ENCODE measurements at places on chromosomes 2 and 18. TPM values are rescaled to one million over a fixed set of nuclear protein-coding genes. Genes with fewer than 3 reads are reported as not detected.
A peak's percentile ranks its signal among the peaks of the same experiment; 100 is the strongest.

DNA sequence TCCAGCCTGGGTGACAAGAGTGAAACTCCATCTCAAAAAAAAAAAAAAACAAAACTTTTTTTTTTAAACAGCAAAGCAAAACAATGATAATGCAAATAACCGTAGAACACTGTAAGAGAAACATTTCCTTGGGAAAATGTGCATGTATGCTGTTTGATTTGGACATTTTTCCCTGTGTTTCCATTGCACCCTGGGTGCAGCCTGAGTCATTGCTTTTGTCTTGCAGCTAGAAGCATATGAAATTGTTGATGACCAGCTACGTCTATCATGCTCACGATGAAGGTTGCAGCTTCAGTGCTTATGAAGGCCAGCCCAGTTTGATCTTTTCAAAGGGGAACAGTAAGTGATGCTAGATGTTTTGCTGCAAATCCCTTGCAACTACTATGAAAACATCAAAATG lies 41.5 kb downstream of the MOGAT1 start:
- no peak overlapping the region for H3K4me3 ChIP-seq
- peaks cover 32% of the 10 kb centered on the region for H3K27me3 ChIP-seq
- H3K4me1 ChIP-seq = peaks cover 7% of the 10 kb centered on the region
- H3K36me3 ChIP-seq = no peaks in the 10 kb centered on the region
- H3K27ac ChIP-seq = no peak overlapping the region

DNA sequence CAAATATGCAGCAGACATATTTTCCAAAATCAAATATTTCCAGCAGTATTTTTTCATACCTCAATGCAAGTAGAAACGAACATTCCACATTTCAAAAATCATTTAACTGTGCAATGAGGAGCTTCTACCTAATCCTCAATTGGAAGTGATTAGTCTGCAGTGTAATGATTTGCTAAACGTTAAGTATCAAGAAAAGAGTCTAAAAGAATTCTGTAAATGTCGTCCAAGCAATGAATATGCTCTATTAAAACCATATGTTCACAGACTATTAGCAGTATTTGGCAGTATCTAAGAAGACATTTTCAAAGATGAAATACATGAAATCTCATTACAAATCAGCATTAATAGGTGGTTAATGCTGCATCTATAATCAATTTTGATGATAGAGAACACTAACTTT lies 15.9 kb downstream of the DYM start:
- no peaks in the 10 kb centered on the region for H3K27me3 ChIP-seq
- no peak overlapping the region for H3K4me3 ChIP-seq
- peaks cover 15% of the 10 kb centered on the region for H3K4me1 ChIP-seq
- no peak for DNase-seq
- peaks cover 25% of the 10 kb centered on the region for H3K36me3 ChIP-seq

DNA sequence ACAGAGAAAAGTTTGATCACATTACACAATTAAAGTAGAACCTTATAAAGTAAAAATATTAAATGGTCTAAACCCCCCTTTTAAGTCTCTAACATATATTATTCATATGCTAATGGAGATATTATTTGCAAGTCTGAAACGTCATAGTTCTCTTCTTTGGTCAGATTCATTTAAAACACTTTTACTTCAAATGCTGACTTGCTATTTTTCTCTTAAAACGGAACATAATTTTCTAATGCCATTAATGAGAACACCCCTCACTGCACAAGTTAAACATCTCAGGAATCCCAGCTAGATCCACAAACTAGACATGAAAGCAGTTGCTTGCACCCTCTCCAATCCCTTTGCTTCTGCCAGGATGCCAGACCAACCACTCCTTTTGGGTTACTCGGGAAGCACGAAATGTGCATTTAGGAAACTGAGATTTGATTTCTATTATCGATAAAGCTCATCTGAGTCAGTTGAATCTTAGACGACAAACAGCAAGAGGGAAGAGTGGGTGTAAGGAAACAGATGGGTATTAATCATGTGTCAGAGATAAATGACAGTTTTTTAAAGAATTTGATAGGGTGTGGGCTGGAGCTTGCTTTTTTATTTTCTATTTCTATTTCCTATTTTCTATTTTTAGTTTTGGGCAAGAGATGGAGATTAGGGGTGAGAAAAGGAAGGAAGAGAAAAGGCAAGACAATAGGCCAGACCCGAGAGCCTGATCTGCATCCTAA lies 1.5 kb downstream of the ADD2 start:
- peaks cover 18% of the 10 kb centered on the region for H3K4me1 ChIP-seq
- H3K27ac ChIP-seq = peak overlapping the region; percentile 80
- peak overlapping the region; percentile 75 for H3K4me3 ChIP-seq
- H3K27me3 ChIP-seq = peaks cover 23% of the 10 kb centered on the region
- DNase-seq = no peak
- no peaks in the 10 kb centered on the region for H3K36me3 ChIP-seq

The TRIM43B gene
- not detected for total RNA-seq

The B3GNT7 gene
- total RNA-seq = not detected

- H3K27ac ChIP-seq = no peak overlapping the region
- H3K4me1 ChIP-seq = no peaks in the 10 kb centered on the region
- H3K4me3 ChIP-seq = no peak overlapping the region
- H3K27me3 ChIP-seq = peaks cover 3% of the 10 kb centered on the region
- DNase-seq = no peak
These were observed 71.0 kb downstream of the PXDN start for GRCh38 chr2:1673160-1673944.

DNA sequence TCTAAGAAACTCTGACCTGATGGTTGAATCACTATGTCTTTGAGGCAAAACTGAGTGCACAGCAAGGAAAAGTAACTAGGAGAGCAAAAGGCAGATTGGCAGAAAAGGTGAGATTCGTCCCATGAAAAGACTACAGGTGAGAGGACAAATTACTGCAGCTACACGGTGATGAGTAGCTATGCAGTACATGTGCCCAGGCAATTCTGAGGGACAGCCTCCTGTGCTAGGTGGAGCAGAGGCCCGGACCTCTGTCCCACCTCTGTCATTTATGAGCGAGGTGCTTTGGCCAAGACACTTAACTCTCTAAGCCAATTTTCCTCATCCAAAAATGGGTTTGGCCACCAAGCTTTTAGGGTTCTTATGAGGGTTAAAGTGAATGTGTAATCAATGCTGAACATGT lies 59.9 kb downstream of the GRB14 start:
- H3K27ac ChIP-seq = no peak overlapping the region
- no peak overlapping the region for H3K4me3 ChIP-seq
- H3K36me3 ChIP-seq = no peaks in the 10 kb centered on the region
- DNase-seq = no peak
- H3K27me3 ChIP-seq = no peaks in the 10 kb centered on the region

- no peak overlapping the region for H3K4me3 ChIP-seq
- no peaks in the 10 kb centered on the region for H3K36me3 ChIP-seq
- H3K4me1 ChIP-seq = no peaks in the 10 kb centered on the region
- H3K27me3 ChIP-seq = peaks cover 2% of the 10 kb centered on the region
- no peak for DNase-seq
- no peak overlapping the region for H3K27ac ChIP-seq
These were observed 136.1 kb downstream of the DCDC2C start for GRCh38 chr2:3839476-3839875.

The PCARE gene
- total RNA-seq = not detected

The TCF7L1 gene
- 0.07 TPM for total RNA-seq

The RAB10 gene
- 103 TPM for total RNA-seq

GRCh38 chr18:42914476-42914875 lies 201.0 kb downstream of the RIT2 start:
- DNase-seq = no peak
- H3K4me3 ChIP-seq = no peak overlapping the region
- no peaks in the 10 kb centered on the region for H3K36me3 ChIP-seq
- H3K4me1 ChIP-seq = no peaks in the 10 kb centered on the region
- no peaks in the 10 kb centered on the region for H3K27me3 ChIP-seq
- no peak overlapping the region for H3K27ac ChIP-seq

GRCh38 chr2:54969295-54969939 lies 80.8 kb downstream of the RTN4 start:
- H3K27me3 ChIP-seq = no peaks in the 10 kb centered on the region
- peaks cover 26% of the 10 kb centered on the region for H3K4me1 ChIP-seq
- H3K36me3 ChIP-seq = peaks cover 32% of the 10 kb centered on the region
- no peak overlapping the region for H3K4me3 ChIP-seq

DNA sequence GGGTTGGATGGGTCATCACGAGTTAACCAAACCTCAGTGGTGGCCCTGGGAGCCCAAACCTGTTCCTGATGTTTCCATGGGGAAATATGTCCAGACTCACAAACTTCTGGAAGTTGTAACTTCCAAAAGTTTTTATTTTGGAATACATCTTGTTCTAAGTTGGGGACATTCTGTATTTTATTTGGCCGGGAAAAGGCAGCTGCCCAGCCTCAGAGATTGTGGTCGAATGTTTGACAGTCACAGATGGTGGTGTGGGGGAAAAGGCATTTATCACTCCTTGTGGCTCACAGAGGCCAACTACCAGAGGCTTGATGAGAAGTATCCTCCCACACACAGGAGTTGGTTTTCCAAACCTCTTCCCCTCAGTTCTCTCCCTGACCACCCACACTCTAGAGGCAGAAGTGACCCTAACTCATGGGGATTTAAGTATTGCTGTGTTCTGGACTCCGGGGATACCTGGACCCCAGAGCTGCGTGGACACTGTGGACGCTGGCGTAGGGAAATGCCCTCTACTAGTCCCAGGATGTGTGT lies 124.7 kb upstream of the PPP1CB start:
- peaks cover 61% of the 10 kb centered on the region for H3K4me1 ChIP-seq
- peaks cover 2% of the 10 kb centered on the region for H3K36me3 ChIP-seq
- peak overlapping the region; percentile 62 for H3K27ac ChIP-seq

- no peak overlapping the region for H3K27ac ChIP-seq
- no peak overlapping the region for H3K4me3 ChIP-seq
- DNase-seq = no peak
- H3K36me3 ChIP-seq = no peaks in the 10 kb centered on the region
- peaks cover 8% of the 10 kb centered on the region for H3K27me3 ChIP-seq
These were observed 193.6 kb upstream of the FANCL start for GRCh38 chr2:58434692-58435091.

The TEKT4 gene
- total RNA-seq = not detected

DNA sequence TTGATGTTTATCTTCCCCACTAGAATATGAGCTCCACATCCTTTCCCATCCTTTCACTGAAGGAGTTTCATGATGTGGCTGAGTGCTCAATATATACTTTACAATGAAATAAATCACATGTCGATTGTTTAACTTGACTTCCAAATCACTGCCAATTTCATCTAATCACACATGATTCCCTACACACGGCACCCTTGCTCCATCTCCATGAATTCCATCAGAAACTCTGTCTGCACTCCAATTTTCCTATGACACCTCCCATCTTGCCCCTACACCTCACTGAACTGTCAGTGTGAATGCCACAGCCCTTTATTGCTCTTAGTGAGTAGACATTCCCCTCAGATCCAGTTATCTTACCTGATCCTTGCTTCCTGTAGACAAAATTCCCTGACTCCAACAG lies 366.0 kb downstream of the CMPK2 start:
- DNase-seq = no peak
- H3K27me3 ChIP-seq = no peaks in the 10 kb centered on the region
- no peak overlapping the region for H3K4me3 ChIP-seq
- H3K36me3 ChIP-seq = no peaks in the 10 kb centered on the region
- no peak overlapping the region for H3K27ac ChIP-seq

DNA sequence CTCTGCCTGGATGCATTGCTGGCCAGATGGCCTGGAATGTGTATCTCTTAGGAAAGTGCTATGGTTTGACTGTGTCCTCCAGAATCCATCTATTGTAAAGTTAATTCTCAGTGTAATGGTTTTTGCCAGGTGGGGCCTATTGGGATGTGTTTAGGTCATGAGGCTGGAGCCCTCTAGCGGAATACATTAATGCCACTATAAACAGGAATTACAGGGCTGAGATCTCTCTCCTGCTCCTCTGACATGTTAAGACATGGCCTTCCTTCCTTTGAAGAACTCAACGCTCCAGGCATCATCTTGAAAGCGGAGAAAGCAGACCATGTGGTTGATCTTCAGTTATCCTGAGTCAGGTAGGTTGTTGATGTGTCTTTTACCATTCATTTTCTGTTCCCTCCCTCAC lies 276.4 kb downstream of the RPIA start:
- H3K27me3 ChIP-seq = no peaks in the 10 kb centered on the region
- no peak for DNase-seq
- no peak overlapping the region for H3K4me3 ChIP-seq
- no peak overlapping the region for H3K27ac ChIP-seq

The FBXO48 gene
- total RNA-seq = 2.0 TPM

The DSC3 gene
- total RNA-seq = 0.02 TPM

DNA sequence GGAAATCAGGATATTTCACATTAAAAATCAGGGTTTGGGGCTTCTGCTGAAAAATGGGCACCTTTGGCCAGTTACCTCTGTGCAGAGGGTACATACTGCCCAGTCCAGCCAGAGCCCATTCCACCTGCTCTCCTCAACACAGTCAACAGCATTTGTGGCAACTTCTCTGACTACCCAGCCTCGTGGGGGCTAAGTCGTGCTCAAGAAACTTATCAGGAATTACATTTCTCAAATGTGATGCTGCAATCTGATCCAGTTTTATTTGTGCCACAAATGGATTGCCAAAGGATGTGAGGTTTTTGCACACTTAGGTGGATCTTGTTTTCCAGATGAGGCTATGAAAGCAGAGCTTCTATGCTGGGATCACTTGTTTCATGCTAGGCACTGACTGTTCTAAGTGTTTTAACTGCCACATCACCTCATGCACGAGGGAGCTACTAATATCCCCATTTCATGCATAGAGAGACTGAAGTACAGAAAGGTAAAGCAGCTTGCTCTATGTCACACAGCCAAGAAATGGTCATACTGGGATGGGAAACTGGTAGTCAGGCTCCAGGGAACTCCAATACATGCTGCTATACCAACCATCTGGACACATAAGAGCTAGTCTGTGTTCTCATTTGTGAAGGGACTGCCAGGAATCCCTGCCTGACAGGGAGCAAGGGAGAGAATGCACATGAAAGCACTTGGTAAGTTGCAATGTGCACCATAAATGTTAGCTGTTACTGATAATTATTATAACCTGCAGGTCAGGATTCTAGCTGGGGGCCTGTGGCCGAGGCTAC lies 89.0 kb upstream of the HK2 start:
- no peak for DNase-seq
- H3K4me3 ChIP-seq = no peak overlapping the region
- no peaks in the 10 kb centered on the region for H3K36me3 ChIP-seq
- no peak overlapping the region for H3K27ac ChIP-seq

- peaks cover 22% of the 10 kb centered on the region for H3K4me1 ChIP-seq
- peak overlapping the region; percentile 84 for H3K4me3 ChIP-seq
- no peak overlapping the region for H3K27ac ChIP-seq
These were observed 1.1 kb downstream of the WDSUB1 start for GRCh38 chr2:159285433-159285832.

DNA sequence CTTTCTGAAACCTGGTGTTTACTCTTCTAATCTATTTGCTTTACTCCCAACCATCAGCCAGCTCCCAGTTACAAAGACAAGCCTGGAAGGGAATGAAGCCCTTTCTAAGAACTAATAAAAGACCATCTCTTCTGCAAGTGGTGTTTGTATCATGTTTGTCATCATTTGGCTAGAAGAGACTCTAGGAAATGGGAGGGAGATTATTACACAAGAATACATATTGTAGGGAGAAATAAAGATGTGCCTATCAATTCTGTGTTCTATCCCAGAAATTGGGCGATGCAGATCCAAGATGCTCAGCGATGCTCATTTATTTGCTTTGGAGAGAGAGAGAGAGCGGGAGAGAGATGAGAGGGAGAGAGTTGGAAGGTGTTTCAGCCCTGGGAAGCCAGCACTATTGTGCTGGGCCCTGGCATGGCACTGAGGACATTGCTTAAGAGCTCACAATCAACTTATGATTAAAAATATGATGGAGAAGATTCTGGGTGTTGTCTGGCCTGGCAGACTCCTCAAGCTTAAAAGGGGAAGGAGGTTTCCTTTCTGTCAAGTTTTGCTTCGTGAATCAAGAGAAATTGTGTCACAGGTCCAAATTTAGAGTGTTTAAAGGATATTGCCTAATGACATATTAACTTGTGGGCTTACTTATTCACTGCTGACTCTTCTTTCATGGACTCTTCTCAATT lies 41.8 kb upstream of the AFF3 start:
- DNase-seq = no peak
- no peak overlapping the region for H3K27ac ChIP-seq
- peaks cover 1% of the 10 kb centered on the region for H3K27me3 ChIP-seq
- H3K4me3 ChIP-seq = no peak overlapping the region
